Stimulated activated CD4-positive, alpha-beta T cell treated with anti-CD3 and anti-CD28 coated beads, TNF-alpha, amount 100 ng/mL, for 24 hours (primary cell): ENCODE measurements at places on chromosomes 1 and 21.
A peak's percentile ranks its signal among the peaks of the same experiment; 100 is the strongest.

- no peak for DNase-seq
Measured at GRCh38 chr1:179788259-179788658, 45.2 kb downstream of the FAM163A start.

DNA sequence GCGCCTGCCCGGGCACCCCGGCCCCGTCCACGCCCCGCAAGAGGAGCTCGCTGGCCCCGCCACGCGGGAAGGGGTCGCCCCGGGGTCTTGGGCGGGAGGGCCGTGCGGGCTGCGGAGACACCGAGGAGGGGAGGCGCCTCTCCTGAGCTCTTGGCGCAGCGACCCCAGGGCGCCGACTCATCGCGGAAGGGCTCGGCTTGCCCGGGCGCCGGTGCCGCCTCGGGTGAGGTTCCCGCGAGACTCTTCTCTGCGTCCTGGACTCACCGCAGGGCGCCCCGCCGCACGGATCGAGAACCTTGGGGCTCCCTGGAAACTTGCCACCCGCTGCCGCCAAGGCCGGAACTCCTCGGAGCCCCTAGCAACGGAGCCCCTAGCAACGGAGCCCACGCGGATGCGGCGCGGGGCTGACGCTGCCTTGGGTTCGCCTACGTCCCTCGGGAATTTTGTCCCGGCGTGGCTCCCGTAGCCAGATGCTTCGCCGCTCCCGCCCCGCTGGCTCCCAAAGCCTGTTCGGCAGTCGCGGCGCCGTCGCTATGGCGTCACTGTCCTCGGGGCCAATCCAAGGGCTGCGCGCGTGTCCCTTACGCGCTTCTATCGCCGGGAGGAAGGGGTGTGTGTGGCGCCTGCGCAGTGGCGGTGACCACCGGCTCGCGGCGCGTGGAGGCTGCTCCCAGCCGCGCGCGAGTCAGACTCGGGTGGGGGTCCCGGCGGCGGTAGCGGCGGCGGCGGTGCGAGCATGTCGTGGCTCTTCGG is at the start of gene ATAD3A:
TSS of gene ATAD3A (plus strand) at position 630 of the 753 bp plus-strand sequence. CDS start at position 737, 107 bp downstream.
- DNase-seq: peak; percentile 93

DNA sequence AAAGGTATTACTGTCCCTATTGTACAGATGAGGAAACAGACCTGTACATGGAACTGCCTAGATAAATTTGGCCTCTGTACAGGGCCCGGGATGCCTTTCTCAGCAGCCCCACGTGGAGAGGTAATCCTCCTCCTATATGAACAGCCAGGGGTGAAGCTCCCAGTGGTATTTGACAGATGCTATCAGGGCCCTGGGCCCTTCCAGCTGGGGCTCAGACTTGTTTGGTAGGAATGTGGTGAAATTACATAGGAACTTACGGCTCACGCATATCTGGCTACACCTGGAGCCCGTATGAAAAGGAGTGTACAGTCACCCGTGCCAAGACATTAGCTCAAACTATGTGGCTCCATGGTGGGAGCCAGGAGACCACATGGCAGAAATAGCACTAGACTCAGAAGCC is 24.8 kb upstream of the TCEA3 start:
- no peak for DNase-seq

DNA sequence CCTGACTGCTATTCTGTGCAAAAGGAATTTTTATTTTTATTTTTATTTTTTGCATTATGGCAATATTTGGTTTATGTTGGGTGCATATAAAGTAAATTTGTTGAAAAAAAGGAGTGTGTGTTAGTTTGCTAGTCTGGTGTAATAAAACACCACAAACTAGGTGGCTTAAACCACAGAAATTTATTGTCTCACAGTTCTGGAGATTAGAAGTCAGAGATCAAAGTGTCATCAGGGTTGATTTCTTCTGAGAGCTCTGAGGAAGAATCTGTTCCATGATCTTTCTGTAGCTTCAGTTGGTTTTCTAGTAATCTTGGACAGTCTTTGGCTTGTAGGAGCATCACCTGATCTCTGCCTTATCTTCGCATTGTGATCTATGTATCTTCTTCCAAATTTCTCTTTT is 6.5 kb downstream of the SLC30A7 start:
- DNase-seq: no peak

- DNase-seq: no peak
Measured at GRCh38 chr21:39503123-39503762, 51.5 kb downstream of the SH3BGR start.

- DNase-seq: no peak
Measured at GRCh38 chr1:54883349-54884102, 3.5 kb downstream of the DHCR24 start.

DNA sequence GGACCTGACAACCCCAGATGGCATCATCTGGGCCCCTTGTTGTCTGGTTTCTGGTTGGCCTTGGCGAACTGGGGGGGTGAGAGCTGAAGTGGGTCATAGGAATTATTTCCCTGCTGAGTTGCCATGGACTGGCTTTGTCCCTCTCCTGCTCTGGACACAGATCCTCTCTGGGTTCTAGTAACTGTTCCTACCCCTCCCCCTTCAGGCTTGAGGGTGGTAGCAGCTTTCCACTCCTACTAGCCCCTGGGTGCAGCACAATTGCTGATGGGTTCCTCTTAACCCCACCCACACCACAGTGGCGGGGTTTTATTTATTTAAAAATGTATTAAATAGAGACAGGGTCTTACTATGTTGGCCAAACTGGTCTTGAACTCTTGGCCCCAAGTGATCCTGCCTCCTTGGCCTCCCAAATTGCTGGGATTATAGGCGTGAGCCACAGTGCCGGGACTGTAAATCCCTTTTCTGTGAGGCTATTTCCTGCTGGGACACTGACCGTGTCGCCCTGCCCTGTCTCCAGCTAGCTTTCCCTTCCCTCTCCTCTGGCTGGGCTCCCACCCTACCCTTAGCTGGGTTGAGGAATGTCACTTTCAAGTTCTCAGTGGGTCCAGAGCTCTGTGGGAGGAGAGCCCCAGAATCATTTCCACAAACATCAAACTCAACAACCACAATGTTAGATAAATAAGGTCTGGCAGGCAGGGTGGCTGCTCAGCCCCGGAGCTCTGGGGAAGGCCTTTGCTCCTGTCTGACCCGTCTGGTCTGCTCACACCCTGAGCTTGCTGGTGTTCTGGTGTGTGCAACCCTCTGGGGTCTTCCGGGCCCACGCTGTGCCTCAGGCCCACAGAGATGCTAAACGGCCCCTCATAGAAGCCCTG is 112.7 kb upstream of the WNT4 start:
- DNase-seq: no peak

DNA sequence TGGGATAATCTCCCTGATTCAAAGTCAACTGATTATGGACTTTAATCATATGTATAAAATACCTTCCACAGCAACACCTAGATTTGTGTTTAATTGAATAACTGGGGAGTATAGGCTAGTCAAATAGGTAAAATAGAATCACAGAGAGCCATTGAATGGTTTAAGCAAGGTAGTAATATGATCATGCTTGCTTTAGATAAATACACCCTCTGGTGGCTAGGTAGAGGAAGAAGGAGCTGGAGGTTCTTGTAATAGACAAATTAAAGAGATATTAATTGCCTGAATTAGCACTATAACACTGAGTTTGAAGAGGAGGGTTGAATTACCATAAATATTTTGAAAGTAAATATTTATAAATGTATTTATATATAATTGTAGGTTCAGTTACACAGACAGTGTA is 40.3 kb downstream of the DIRAS3 start:
- no peak for DNase-seq

DNA sequence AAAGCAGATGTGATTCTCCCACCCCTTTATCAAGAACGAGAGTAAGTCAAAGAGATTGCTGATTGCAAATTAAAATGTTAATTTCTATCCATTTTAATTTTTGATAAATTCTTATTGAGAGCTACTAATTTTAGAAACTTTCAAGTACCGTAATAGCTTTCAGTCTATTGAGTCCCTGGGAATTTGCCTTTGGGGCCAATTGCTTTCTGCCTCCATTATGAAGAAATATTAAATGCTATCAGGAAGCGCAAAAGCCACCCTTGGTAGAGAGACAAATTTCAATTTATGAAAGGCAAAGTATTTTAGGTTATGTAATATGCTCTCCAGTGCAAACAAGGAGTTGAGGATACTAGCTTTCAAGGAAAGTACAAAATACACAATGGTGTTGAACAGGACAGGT is 332.2 kb downstream of the RGS7 start:
- no peak for DNase-seq

GRCh38 chr1:50139339-50140181 is 30.8 kb downstream of the ELAVL4 start:
- DNase-seq: no peak

GRCh38 chr1:72481420-72481970 is 199.2 kb upstream of the NEGR1 start:
- DNase-seq: no peak

GRCh38 chr1:234927312-234927970 is 201.2 kb downstream of the TOMM20 start:
- DNase-seq: no peak

GRCh38 chr1:160374306-160375110 is 7.6 kb downstream of the NHLH1 start:
- no peak for DNase-seq

GRCh38 chr1:2785631-2786328 is 15.7 kb downstream of the TTC34 start:
- DNase-seq: no peak

DNA sequence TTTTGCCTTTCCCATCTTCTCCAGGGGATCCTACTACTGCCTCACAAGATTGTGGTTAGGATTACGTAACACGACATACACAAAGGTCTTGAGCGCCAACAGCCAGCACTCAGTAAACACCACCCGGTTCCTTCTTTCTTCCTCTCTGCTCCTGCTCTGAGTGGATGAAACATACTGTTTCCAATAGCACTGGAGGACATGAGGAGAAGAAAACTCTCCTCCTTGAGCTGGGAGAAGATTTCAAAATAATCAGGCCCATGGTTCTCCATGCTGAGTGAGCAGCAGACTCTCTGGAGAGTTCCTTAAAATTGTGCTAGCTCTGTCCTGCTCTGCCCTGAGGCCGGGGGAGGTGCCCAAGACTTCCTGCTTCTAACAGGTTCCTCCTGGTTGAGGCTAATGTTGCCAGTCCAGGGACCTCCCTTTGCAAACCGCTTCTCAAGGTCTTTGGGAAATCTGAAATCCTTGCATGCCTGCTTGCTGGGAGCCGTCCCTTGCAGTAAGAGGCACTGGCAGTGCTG is 29.4 kb upstream of the MX1 start:
- no peak for DNase-seq

DNA sequence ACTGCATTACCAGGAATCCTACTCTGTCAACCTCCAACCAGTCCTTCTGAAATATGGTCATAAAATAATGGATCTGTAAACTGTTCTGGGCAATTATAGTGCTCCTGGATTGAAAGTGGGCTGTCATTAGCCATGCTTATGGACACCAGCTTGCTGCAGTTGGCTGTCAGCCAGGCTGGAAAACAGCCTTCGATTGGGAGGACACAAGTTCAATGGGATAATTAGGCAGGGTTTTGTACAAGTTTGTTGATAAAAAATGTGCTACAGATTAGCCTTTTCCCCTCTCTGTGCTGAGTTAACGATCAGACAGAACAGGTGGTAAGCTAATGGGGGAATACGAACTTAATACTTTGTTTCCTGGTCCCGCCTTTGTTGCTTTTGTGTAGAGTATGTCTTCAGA is 413.9 kb downstream of the DUSP10 start:
- no peak for DNase-seq

- DNase-seq: no peak
Measured at GRCh38 chr1:113219377-113219776, 146.4 kb downstream of the LRIG2 start.

DNA sequence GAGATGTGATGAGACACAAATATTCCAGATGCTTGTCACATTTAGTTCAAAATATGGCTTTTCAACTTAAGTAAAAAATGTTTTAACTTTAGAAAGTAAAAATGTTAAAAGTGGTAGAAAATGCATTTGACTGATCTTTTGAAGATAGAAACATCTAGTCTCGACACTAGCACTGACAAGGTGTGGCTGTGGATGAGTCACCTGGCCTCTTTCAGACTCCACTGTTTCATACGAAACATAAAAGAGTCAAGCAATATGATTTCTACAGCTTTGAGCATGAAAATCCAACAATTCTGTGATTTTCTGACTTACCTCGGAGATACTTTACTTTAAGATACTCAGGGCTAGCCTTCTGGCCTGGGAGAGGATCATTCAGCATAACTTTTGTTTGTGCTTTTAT is 47.7 kb downstream of the TTC13 start:
- no peak for DNase-seq
